ENCODE measurements at places on chromosomes 12 and 14.
A peak's percentile ranks its signal among the peaks of the same experiment; 100 is the strongest.

- no peak for DNase-seq
Observed at GRCh38 chr12:103178366-103179080, 221.0 kb downstream of the ASCL1 start.

- peak; percentile 92 for DNase-seq
Observed at GRCh38 chr12:120495731-120496412, at the start of gene DYNLL1. Gene DYNLL1, plus strand, starts transcription at chr12:120496113. Its CDS starts 309 bp downstream, at chr12:120496422.

DNA sequence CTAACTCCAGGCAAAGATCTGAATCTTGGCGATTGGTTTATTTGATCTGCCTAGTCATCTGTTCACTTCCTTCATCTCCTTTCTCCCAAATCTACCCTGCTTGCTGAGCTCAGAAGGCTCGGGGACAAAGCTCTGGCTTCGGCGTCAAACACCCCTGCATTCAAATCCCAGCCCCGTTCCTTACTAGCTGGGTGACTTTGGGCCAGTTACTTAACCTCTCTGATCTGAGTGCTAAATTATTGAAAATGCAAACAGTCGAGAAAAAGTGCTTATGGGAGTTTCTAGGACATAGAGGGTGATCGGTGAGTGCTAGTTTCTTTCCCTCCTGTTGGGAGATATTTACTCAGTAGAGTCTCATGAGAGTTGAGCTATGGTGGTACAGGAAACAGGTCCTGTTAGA lies 121.2 kb upstream of the RFLNA start:
- DNase-seq: no peak

- DNase-seq: no peak
Observed at GRCh38 chr14:23297611-23298277, 4.9 kb downstream of the PPP1R3E start.

GRCh38 chr12:19847294-19848059 lies 408.2 kb downstream of the AEBP2 start:
- no peak for DNase-seq

DNA sequence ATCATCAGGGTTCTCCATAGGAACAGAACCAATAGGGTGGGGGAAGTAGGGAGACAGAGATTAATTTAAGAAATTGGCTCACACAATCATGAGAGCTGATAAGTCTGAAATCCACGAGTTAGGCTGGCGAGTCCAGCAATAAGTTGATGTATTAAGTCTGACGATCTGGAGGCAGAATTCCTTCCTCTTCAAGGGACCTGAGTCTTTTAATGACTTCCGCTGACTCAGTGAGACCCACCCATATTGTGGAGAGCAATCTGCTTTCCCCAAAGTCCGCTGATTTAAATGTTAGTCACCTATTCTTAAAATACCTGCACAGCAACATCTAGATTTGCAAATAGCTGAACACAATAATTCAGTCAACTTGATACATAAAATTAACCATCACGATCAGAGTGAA lies 97.8 kb downstream of the SPTSSA start:
- DNase-seq: no peak

GRCh38 chr12:97118796-97119375 lies 211.8 kb downstream of the NEDD1 start:
- no peak for DNase-seq

DNA sequence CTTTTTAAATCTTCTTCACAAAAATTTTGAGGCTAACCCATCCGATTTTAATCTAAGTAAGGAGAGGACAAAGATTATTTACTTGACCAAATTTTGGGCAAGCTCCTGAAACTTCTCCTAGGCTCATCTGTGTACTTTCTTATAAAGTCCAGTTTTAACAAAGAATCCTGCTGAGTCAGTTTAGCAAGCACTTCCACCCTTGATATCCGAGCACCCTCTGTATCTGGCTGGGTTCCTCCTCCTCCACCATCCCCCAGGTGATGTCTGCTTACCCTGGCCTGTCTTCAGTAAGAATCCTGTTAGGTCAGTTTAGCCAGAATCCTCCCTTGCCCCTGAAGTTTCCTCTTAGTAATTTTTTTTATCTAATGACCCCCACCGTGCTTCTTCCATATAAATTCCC lies 140.5 kb downstream of the PHLDA1 start:
- no peak for DNase-seq

GRCh38 chr14:22225516-22226140 lies 363.4 kb downstream of the DAD1 start:
- DNase-seq: no peak

DNA sequence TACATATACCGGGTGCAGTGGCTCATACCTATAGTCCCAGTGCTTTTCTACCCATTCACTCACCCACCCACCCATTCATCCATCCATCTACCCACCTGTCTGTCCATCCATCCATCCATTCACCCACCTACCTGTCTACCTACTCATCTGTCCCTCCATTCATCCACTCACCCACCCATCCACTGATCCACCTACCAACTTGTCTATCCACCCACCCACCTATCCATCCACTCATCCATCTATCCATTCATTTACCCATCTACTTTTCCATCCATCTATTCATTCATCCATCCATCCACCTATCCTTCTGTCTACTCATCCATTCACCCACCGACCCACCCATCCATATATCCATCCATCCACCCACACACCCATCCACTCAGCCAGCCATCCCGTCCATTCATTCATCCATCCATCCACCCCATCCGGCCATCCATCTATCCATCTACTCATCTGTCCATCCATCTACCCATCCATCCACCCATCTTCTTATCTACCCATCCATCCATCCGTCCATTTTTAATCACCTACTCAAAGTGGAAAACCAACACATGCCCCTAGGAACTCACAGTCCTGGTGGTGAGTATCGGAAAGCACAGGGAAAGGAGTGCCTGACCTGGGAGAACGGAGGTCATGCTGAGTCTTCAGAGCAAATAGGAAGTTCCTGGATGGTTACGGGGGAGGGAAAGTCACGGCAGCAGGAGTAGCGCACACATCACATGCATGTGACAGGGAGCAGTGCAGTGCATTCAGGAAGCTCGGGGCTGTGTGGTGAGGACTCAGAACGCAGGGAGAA lies 20.0 kb downstream of the DDX51 start:
- DNase-seq: no peak

- no peak for DNase-seq
Observed at GRCh38 chr14:27050208-27050607, 452.4 kb upstream of the NOVA1 start.

GRCh38 chr12:262817-263216 lies at the start of gene SLC6A13:
Gene SLC6A13, minus strand, starts transcription at chr12:262836. Its CDS starts 2,784 bp downstream, at chr12:260052.
- DNase-seq: no peak

- no peak for DNase-seq
Observed at GRCh38 chr12:125860672-125861288, 795.5 kb downstream of the AACS start.

- no peak for DNase-seq
Observed at GRCh38 chr14:104651876-104652260, 37.5 kb upstream of the INF2 start.

GRCh38 chr12:40726366-40726765 lies 34.1 kb downstream of the CNTN1 start:
- no peak for DNase-seq

GRCh38 chr12:1540690-1541089 lies 53.7 kb downstream of the FBXL14 start:
- DNase-seq: no peak

- no peak for DNase-seq
Observed at GRCh38 chr12:47800582-47800981, 19.1 kb downstream of the HDAC7 start.

DNA sequence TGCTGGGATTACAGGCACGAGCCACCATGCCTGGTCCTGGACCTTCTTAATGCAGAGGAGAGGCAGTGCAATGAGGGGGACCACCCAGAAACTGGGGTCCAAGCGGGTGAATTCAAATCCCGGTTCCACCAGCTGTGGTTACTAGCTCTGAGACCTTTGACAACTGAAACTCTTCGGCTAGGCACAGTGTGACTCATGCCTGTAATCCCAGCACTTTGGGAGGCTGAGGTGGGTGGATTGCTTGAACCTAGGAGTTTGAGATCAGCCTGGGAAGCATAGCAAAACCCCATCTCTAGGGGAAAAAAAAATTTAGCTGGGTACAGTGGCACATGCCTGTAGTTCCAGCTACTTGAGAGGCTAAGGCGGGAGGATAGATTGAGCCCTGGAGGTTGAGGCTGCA lies 5.0 kb upstream of the CD4 start:
- DNase-seq: no peak

- DNase-seq: no peak
Observed at GRCh38 chr12:25692115-25693035, 139.3 kb upstream of the LMNTD1 start.

DNA sequence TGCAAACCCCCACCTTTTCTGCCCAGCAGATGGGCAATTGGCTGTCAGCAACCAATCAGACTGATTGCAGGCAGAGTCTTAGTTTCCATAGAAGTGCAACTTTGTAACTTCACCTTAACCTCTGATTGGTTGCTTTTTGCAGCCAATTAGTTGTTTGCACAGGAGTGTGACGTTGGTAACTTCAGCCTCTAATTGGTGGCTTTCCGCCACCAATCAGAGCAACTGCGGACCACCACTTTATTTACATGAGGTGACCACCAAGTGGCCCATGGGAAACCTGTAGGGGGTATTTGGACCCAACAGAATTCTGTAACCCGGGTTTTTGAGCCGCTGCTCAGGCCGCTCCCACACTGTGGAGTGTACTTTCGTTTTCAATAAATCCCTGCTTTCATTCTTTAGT lies 32.3 kb downstream of the CDKN1B start:
- no peak for DNase-seq

DNA sequence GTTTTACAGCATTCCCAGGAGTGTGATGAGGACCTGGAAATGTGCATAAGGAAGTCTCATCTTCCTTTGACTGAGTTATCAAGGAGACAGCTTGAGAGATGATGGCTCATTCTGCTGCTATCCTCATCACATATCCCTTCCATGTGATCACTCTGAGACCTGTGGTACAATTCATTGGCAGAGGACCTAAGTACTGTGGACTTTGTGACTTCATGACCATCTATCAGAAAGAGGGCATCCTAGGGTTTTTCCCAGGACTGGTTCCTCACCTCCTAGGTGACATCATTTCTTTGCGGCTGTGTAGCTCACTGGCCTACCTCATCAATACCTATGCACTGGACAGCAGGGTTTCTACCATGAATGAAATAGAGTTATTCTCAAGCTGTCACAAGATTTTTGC lies 172.1 kb upstream of the PLEKHG7 start:
- DNase-seq: no peak

DNA sequence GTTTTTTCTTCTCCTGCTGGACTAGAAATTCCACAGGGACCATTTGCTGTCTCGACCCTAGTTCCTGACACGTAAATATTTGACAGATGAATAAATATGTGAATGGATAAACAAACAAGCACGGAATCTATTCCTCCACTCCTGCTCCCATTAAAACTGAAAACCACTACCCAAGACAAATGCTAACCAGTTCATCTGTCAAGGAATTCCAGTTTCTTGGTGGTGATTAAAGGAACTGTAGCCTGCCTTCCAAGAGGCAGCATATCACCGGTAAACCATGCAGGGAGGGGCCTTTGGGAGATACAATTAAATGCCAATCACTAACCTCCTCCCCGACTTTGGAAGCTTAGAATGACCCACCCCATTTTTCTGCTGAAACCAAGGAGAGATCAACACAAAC lies 95.4 kb downstream of the TTC7B start:
- DNase-seq: no peak

DNA sequence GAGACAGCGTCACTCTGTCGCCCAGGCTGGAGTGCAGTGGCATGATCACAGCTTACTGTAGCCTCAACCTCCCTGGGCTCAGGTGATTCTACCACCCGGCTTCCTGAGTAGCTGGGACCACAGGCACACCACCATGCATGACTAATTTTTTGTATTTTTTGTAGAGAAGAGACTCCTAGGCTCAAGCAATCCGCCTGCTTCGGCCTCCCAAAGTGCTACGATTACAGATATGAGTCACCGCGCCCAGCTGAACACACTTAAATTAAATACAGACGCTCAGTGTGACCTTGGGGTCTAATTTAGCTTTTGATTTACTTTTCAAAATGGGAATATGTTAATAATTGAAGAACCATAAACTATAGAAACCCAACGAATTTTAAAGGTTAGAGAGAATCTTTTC lies 77.2 kb downstream of the C2CD5 start:
- DNase-seq: no peak

GRCh38 chr14:94079891-94080620 lies 946 bp downstream of the DDX24 start:
- DNase-seq: no peak

DNA sequence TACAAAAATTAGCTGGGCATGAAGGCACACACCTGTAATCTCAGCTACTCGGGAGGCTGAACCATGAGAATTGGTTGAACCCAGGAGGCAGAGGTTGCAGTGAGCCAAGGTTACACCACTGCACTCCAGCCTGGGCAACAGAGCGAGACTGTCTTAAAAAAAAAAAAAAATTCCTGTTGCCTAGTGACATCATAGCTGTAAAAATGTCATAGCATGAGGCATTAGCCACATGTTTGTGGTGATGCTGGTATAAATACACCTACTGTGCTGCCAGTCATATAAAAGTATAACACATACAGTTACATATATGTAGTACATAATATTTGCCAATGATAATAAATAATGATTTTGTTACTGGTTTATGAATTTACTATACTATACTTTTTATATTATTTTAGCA lies 22.2 kb downstream of the SLC41A2 start:
- DNase-seq: no peak

- no peak for DNase-seq
Observed at GRCh38 chr12:7017870-7018349, 366 bp downstream of the LPCAT3 start.

DNA sequence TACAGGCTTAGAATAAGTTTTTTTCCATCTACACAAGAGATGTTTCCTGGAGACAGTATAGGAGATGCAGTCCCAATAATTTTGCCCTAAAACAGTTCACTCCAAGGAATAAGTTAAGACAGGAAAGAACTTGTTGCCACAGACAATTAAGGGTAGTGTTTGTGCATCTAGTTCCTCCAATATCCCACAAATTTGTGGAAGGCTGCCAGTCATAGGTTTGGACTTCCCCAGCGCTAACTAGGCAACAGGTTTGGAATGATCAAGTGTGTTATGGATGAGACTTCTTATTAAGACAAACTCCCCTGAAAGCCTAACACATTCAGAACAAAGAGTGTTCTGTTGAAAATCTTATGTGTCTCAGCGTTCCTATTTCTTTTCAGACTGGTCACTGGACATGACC lies 611.0 kb downstream of the CCER1 start:
- DNase-seq: no peak

- no peak for DNase-seq
Observed at GRCh38 chr14:40010961-40011360, 578.7 kb upstream of the FBXO33 start.

GRCh38 chr14:91021991-91022621 lies 38.3 kb downstream of the RPS6KA5 start:
- DNase-seq: no peak

- no peak for DNase-seq
Observed at GRCh38 chr12:5114436-5114835, 70.8 kb downstream of the KCNA5 start.

Measured in activated naive CD4-positive, alpha-beta T cell (primary cell).